Fibroblast of skin of right quadriceps (primary cell): ENCODE measurements at places on chromosomes 1 and 21.
A peak's percentile ranks its signal among the peaks of the same experiment; 100 is the strongest.

GRCh38 chr21:42581993-42582786 is 68.5 kb downstream of the SLC37A1 start:
- no peak for DNase-seq

GRCh38 chr1:112718691-112719418 is 3.7 kb upstream of the PPM1J start:
- DNase-seq, result peak; percentile 54

DNA sequence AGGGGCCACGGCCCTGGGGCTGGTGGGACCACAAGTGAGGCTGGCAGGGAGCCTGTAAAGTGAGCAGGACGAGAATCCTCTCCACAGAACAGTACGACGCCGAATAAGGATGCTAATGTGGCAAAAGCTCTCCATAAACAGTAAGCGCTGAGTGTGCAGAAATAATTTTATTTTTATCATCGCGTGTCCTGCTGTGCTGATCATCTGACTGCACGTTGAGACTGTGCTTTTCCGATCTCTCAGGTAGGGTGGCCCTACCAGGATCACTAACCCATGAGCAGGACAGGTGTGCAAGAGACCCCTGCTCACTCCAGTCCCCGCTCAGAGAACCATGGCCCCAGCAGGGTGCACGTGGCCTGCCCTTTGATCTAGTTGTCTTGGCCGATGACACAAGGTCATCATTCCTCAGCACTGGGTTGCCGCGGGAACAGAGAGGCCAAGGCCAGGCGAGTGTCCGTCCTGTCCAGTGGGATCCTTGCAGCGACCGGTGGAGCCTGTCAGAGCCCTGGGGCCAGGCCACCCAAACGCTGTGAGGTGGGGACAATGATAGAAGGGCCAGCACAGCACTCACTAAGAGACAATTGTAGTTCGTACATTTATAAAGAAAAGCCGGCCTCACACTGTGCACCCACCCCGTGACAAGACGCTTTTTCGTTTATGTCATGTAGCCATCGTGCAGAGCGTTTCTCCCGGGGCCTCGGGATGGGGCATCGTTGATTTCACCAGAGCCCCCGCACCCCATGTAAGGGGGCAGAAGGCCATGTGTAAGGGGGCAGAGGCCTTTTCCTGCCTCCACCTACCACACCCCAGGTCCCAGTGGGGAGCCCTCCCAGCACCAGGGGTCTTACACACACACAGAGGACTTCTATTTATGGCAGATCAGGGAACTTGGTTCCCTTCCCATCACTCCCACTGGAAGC is 52.7 kb upstream of the ADARB1 start:
- DNase-seq, result no peak

GRCh38 chr1:156163712-156164111 is 10.3 kb downstream of the SEMA4A start:
- DNase-seq, result no peak

GRCh38 chr1:59317343-59317742 is 20.4 kb downstream of the FGGY start:
- no peak for DNase-seq

- DNase-seq, result no peak
Observed at GRCh38 chr1:86489242-86489878, 20.6 kb downstream of the CLCA1 start.

- DNase-seq, result no peak
Observed at GRCh38 chr1:180945151-180945550, 32.5 kb downstream of the KIAA1614 start.

DNA sequence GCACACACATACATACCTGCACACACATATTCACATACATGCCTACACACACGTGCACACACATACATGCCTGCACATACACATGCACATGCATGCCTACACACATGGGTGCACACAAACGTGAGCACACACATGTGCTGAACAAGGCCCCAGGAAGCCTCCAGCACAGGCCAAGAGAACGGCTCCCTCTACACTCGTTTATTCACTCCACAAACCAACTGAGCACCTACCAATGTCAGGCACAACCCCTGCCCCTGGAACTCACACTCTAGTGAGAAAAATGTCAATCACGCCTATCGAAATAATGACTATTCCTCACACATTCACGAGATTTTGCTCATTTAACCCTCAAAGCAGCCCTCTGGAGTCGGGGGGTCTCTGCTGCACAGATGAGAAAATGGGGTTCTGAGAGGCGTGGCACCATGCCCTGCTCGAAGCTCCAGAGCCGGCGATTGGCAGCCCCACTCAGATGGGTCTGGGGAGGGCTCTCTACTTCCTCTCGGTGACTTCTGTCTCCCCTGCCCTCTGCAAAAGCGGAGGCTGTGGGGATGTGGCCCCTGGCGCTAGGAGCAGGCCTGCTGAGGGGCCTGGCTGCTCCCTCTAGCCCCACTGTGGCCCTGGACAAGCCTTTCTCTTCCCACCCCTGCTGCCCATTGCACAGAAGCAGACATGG is 90.2 kb upstream of the RUNX3 start:
- no peak for DNase-seq

DNA sequence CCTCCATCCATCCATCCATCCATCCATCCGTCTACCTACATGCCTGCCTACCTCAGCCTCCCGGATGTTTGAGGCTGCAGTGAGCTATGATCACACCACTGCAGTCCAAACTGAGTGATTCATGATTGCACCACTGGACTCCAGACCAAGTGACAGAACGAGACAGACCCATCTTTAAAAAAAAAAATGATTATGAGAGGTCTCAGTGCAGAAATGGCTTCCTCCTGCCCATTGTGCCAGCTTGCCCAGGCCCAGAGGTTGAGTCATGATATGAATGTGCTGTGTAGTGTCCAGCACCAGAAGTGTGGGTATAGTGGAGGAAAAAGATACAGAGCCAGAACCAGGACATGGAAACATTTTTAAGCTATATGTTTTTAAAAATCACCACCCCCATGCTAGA is 149.9 kb downstream of the KIF26B start:
- DNase-seq, result no peak

GRCh38 chr1:243513726-243514491 is 258.1 kb downstream of the SDCCAG8 start:
- peak; percentile 74 for DNase-seq

DNA sequence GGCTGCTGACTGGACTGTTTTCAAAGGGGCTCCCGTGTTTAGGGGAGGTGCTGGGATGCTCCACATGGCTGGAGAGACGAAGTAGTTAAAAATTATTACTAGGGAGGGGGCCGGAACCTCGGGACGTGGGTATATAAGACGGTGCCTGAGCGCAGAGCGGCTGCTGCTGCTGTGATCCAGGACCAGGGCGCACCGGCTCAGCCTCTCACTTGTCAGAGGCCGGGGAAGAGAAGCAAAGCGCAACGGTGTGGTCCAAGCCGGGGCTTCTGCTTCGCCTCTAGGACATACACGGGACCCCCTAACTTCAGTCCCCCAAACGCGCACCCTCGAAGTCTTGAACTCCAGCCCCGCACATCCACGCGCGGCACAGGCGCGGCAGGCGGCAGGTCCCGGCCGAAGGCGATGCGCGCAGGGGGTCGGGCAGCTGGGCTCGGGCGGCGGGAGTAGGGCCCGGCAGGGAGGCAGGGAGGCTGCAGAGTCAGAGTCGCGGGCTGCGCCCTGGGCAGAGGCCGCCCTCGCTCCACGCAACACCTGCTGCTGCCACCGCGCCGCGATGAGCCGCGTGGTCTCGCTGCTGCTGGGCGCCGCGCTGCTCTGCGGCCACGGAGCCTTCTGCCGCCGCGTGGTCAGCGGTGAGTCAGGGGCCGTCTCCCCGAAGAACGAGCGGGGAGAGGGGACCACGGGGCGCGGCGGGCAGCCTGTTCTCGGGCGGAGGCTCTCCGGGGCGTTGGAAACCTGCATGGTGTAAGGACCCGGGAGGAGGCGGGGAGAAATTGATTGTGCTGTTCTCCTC is at the start of gene CHODL:
TSS of gene CHODL (plus strand) at position 163 of the 793 bp plus-strand sequence. CDS start at position 554, 391 bp downstream.
- peak; percentile 5 for DNase-seq

GRCh38 chr21:15051644-15052458 is 12.9 kb downstream of the NRIP1 start:
- DNase-seq, result peak; percentile 41

GRCh38 chr21:43809853-43810504 is 20.6 kb downstream of the RRP1 start:
- no peak for DNase-seq

GRCh38 chr1:59333626-59334277 is 36.9 kb downstream of the FGGY start:
- DNase-seq, result no peak

DNA sequence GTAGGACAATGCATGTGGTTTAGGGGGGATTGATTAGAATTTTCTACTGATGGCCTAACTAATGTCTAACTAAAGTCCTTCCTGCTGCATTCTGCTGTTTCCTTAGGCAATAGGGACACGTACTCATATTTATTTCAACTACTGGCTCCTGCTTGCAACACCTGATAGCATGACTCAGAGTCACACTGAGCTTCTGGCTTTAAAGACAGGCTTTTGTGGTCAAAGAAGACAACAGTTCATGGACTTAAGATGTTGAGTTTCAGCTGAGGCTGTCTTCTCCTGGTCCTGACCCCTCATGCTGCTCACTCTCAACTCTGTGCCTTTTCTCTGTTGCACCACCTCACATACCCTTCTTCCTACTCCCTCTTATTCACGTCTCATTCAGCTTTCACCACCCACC is 29.1 kb upstream of the TRABD2B start:
- no peak for DNase-seq

GRCh38 chr1:84434081-84434769 is 35.9 kb downstream of the DNASE2B start:
- no peak for DNase-seq

- DNase-seq, result no peak
Observed at GRCh38 chr1:230340526-230341161, 85.5 kb downstream of the PGBD5 start.

GRCh38 chr1:20099533-20099932 is 19.8 kb downstream of the PLA2G2D start:
- DNase-seq, result no peak

DNA sequence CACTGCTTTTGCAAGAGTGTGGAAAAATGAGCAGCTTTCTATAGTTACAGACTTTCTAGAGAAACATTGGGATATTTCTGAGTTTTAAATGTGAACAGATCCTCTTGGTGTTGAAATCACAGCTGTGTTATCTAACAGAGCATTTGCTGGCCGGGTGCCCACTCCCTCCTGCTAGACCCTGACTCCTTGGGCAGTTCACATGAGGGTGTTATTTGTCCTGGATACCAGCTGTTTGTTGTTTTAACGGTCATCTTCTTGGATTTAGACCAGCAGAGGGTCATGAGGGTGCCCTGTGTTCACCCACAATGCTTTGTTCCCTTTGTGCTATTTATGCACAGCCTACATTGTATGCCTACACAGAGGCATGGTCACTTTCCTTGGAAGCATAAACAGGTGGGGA is 67.1 kb downstream of the CENPF start:
- no peak for DNase-seq

GRCh38 chr1:156226116-156226538 is 13.3 kb downstream of the PMF1 start:
- DNase-seq, result no peak

DNA sequence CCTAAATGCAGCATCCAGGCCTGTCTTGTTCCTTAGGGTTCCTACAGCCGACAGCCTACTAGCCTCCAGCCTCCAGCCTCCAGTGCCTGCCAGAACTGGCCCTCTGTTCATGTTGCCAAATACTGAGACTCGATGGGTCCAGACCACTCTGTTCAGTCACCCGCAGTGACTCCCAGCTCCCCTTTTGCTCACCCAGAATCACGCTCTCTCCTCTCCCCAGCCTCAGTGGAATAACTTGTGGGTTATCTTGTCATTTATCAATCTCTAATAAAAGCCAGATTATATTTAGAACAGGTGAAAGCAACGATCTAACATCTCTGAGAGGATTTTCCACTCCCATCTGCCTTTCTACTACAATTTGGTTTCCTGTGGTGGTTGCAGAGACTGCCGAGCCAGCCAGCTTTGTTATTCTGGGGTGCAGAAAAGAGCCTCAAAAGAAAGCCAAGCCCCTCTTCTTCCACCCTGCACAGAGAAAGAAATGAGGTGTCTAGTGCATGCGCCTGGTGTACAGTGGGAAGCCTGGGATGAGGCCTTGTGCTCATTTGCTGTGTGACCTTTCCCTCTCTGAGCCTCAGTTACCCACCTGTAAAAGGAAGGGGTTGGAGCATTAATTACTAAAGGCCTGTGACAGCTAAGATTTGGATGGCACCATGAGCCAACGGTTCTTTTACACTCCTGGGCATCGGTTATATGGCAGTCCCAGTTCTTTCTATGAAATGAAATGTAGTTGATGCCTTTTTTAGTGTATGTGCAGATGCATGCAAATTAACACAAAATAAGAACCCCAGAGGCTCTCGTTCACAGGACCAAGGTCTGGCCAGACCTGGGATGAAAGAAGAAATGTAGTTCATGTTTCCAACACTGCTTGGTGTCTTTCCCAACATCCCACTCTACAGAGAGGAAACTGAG is 42.9 kb upstream of the ID3 start:
- no peak for DNase-seq

DNA sequence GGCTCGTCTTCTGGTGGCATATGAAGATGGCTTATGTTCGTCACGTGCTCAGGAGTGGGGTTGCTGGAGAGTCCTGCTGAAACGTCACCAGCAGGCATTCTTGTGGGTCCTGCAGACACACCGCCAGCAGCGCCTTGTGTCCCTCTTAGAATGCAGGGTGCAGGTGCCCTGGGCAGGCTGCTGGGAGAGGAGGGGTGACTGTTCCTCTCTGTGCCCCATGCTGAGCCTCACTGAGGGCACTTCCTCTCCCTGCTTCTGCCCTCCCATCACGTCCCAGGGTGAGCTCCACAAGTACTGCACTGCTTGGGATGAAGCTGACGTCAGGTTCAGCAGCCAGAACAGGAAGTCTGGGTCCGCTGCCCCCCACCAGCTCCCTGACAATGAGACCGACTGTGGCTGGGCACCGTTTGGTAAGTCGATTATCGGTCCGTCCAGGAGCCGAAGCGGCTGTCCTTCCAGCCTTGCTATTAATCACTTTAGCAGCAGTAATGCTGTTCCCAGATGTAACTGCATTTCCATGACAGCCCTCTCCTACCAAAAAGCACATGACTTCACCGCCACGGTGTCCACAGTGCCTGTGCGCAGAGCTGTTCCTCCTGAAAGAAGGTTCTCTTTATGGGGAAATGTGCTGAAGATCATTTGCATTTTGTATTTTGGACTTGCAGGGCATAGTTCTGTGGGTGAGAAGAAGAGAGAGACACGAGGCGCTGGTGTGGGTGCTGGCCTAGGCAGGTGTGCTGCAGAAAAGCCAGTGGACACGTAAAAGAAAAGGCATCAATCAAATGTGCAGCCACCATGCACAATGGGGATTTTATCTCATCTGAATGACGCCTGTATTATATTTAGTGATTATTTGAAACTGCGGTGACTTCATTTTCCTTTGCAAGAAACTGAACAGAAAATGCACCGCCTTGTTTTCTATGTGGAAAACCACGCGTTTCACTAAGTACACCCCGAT is 21.0 kb downstream of the SLC37A1 start:
- DNase-seq, result no peak

- no peak for DNase-seq
Observed at GRCh38 chr1:159993911-159994310, 37.9 kb downstream of the PIGM start.
